ENCODE measurements at places on chromosomes 4 and X.

- DNase-seq, result peak; percentile 55
These were observed at the start of gene KCTD8 for GRCh38 chr4:44448521-44449461. KCTD8 (minus strand) TSS chr4:44448809.

DNA sequence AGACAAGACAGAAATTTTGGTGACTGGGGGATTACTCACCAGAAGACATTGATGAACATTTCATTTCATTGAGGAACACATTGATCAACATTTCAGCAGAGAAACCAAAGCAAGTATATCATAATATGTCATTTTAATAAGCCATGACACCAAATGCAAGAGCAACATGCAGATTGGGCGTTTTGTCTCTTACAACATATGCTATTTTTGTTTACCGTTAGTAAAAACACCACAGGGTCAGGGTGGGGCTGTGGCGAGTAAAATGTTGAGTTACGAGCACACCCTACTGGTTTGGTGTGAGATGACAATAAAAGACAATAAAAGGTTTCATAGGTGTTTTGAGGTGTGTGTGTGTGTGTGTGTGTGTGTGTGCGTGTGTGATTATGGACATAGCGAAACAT, 294.5 kb downstream of the PDGFC start:
- DNase-seq, result peak; percentile 2

- DNase-seq, result no peak
These were observed 5.2 kb downstream of the TNIP2 start for GRCh38 chr4:2750719-2751605.

DNA sequence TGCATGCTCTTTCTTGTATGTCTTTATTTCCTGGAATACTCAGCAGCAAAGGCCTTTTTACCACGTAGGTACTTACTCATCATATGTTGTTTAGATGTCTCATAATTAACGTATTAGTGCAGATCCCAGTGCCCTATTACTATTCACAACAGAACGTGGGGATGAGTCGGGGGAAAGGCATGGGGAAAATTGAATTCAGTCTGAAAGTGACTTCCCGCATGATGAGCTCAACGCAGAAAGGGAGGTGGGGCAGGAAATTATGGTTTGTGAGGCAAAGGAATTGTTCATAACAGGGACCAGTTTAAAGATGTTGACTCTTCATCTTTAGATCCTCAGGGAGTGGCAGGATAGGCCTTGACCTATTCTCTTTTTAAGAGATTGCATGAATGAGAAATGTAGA, 2.0 kb upstream of the TMPRSS11D start:
- DNase-seq, result peak; percentile 38

GRCh38 chr4:87109121-87109520, 111.3 kb downstream of the KLHL8 start:
- DNase-seq, result no peak

GRCh38 chr4:47891928-47892327, 22.5 kb downstream of the NFXL1 start:
- DNase-seq, result no peak

DNA sequence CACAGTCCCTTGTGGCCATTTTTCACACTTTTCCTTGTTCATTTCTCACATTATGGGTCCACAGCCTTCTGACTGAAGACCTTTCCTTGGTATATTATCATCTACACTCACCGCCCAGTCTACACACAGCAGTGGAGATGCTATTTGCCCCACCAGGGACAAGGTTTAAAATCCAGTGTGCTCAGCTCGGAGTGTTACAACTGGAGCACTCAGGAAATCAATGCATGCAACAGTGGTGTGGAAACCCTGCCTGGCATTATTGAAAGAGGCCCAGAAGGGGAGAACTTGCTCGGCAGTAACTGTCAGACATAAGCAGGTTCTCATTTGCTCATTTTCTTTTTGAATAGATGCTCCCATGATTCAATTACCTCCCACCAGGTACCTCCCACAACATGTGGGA, 340.9 kb downstream of the DHRSX start:
- DNase-seq, result no peak

- DNase-seq, result peak; percentile 32
These were observed 47.8 kb upstream of the HSD17B10 start for GRCh38 chrX:53481816-53482465.

DNA sequence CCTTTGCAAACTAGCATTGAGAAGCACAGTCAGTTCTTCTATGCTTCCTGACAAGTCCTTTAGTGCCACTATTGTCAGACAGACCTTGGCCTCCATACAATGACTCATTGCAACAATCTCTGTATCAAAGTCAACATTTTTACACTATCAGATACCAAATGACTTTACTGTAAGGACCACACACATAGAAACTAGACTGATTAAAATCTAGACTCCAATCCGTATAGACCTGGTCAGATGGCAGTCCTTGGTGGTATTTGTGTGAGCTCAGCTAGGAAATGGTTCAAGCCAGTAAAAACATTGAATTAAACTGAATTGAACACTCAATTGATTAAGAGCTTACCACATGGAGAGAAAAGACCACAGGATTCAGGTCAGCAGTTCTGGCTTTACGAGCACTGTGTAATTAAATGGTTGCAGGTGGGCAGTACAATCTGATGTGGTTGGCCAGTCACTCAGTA, 549.8 kb upstream of the LCORL start:
- no peak for DNase-seq

DNA sequence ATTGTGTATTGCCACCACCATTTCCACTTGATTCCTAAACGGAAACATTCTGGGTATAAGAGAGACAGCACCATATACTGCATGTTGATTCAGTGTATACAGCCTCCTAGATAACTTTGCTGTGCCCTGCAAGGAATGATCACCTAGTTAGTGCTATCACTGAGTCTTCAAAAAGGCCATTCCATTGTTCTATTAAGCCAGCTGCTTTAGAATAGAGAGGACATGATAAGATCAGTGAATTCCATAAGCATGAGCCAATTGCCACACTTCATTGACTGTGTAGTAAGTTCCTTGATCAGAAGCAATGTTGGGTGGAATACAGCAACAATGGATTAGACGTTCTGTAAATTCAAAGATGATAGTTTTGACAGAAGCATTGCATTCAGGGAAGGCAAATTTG, 1047.3 kb downstream of the PCDH18 start:
- no peak for DNase-seq

GRCh38 chr4:54913751-54914526, 211.5 kb downstream of the KDR start:
- DNase-seq, result no peak

DNA sequence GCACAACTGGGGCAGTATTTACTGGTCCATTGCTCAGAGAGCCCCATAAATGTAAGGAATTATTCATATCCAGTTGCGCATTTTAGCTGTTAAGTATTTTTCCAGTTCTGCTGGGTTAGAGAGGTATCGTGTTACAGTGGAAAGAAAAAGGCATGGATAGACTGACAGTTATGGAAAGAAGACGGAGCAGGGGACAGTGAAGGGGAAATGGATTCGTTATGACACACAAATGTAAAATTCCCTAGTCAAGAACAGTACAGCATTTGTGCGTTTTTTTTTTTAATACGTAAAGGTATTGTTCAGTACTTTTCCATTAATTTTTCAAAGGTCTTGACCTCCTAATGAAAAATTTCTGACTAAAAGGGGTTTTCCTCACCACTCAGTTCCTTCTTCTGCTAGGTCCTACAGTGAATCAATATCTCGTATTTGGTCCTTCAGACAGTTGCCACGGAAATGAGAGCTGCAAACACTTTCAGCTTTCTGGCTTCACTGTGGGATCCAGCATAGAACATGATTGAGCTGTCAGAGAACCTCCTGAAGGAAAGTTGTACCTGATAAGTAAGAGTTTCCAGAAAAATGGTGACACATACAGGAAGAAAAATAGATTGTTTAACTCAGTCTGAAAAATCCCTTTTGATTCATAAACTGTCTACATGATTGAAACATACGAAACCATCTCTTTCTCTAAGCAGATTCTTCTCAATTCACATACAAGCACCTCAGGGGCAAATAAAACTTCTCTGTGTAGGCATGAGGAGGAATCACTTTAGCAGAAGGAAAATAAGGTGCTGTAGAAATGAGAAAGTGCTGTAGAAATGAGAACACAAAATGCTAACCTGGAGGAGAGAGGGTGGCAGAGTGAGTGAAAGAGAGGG, 21.8 kb upstream of the BBS12 start:
- DNase-seq, result no peak

DNA sequence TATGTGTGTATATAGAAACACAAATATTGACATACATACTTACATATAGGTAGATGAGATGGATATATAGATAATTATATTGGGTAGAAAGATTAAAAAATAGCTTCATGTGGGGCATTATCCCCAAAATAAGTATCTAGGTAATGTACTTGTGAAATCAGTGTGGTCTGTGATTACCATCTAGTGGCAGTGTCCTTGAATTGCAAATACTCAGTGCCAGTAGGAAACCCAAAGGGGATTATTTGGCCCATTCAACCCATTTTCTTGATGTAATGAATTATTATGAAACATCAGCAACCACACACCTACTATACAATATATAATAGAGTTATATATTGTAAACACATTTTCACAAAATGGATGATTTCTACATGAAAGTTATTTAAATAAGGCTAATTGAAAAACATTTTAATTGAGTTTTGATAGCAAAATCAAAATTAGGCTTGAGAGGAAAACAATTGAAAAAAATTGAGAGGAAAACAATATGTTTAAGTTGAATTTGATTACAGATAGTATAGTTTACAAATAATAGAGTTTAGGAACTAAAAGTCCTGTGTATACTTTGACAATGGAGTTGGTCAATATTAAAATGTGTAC, 389.4 kb downstream of the GALNTL6 start:
- DNase-seq, result peak; percentile 38

GRCh38 chr4:140777386-140777785, 21.2 kb upstream of the TBC1D9 start:
- no peak for DNase-seq

DNA sequence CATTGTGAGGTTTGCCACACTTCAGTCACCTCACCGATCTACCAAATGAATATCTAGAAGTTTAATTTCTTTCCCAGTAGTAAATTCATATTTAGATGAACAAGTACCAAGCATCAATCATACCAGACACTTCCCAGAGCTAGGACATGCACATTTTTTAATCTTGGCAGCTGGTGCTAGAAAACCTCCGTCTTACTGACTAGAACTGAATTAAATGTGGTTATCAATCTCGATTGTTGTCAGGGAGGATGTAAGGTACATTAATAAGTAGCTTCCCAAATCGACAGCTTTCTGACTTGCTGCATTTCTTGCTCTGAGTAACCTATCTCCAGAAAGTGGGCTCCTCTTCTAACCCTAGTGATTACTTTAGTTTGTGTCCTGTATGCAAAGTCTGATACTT, 34.4 kb downstream of the VEGFC start:
- no peak for DNase-seq

GRCh38 chr4:151887031-151887815, 126.4 kb upstream of the GATB start:
- DNase-seq, result peak; percentile 64

- DNase-seq, result no peak
These were observed 421.5 kb upstream of the EPHA5 start for GRCh38 chr4:66091786-66092185.

- DNase-seq, result peak; percentile 84
These were observed 2.1 kb downstream of the GEMIN8 start for GRCh38 chrX:14027511-14028019.

GRCh38 chr4:161148051-161148450, 1015.7 kb downstream of the FSTL5 start:
- DNase-seq, result no peak

DNA sequence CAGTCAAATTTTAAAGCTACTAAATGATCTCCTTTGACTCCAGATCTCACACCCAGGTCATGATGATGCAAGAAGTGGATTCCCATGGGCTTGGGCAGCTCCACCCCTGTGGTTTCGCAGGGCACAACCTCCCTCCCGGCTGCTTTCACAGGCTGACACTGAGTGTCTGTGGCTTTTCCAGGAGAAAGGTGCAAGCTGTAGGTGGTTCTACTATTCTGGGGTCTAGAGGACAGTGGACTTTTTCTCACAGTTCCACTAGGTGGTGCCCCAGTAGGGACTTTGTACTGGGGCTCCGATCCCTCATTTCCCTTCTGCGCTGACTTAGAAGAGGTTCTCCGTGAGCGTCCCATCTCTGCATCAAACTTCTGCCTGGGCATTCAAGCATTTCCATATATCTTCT, 845.2 kb downstream of the PCDH18 start:
- DNase-seq, result no peak

- DNase-seq, result no peak
These were observed 819.1 kb downstream of the TRIML1 start for GRCh38 chr4:188958346-188958745.

- DNase-seq, result no peak
These were observed 95.6 kb downstream of the ADAMTS3 start for GRCh38 chr4:72473434-72473900.

All from inflammatory macrophage treated with lipopolysaccharide for 1 hour (primary cell).